Effector memory CD8-positive, alpha-beta T cell (primary cell): ENCODE measurements at places on chromosomes 13 and 19.

DNA sequence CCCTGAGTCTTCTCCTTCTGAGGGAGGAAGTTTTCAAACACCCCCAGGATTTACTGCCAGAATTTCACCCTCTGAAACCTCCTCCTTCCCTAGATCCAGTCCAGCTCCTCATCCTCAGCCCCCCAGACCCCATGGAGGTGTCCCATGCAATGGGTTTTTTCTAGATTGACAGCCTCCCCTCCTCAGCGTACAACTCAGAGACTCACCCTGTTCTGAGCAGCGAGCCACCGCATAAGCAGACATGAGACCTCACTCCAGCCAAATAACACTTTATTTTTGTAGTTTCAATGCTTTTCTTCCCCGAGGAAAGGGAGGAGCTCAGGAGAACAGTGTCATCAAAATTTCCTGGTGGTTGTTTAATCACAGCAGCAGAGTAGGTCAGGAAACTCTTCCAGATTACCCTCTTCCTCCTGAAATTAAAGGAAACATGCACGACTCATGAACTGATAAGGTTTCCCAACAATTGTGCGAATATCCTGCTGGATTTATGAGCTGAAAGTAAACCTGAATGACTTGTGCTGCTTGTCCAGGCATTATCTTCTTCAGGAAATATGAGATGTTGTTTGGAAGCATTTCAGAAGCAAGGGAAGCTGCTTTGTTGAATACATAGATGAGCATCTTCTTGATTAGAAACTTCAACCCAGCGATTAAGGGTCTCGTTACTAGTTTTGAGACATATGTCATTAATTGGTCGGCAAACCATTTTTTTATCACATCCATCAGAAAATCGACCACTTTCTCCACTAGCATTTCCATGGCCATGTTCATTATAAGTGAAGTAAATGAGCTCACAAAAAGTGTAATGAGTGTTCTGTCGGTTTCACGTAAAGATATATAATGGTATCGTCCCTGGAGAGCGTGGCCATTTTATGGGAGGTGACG is 36.2 kb downstream of the ERICH4 start:
- no peak for DNase-seq

- no peak for DNase-seq
Observed at GRCh38 chr19:32232449-32232848, 113.0 kb upstream of the ZNF507 start.

DNA sequence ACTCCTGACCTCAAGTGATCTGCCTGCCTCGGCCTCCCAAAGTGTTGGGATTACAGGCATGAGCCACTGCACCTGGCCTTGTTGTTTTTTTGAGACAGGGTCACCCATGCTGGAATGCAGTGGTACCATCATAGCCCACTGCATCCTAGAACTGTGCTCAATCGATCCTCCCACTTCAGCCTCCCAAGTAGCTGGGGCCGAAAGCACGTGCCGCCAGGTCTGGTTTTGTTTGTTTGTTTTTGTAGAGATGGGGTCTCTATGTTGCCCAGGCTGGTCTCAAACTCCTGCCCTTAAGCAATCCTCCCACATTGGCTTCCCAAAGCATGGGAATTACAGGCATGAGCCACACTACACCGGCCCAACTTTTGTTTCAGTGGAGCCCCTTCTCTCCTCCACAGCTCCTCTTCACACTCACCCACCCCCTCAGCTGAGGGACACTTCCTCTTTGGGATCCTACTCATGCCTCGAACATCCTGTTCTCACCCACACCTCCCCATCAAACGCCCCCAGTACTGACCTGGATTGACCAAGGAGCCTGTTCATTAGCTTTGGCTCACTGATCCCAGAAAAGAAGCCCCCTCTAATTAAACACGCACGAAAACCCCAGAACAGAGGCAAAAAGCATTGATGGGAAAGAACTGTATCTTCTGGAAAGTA is 12.8 kb upstream of the CERS4 start:
- no peak for DNase-seq

DNA sequence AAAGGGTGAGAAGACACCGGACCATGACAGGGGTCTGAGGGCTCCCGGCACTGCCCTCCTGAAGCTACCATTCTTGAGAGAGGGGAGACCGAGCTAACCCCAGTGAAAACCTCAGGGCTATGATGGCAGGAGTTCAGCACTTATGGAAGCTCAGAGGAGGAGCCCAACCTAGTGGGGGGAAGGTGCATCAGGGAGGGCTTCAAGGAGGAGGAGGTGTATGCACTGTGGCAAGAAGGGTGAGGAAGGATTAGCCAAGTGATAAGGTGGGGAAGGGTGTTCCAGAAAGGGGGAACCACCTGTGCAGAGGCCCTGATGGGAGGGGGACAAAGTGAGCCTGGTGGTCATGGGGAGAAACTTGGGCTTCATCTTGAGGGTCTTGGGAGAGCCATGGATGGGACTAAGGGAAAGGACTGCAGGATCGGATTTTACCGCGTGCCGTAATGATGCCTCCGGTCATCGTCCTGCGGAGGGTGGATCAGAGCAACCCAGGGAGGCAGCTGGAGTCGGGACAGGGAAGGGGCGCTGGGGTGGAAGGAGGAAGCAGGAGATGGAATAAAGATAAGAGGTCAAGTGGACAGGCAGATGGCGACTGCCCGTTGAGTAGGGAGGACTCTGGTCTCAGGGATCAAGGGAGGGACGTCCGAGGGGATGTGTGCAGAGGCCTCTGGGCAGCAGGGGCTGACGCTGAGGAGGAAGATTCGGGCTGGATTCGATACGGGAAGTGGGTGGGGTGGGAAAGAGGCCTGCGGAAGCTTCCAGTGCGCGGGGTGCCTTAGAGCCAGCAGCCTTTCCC is 13.3 kb upstream of the PSMD8 start:
- DNase-seq: no peak

GRCh38 chr13:114309086-114309485 is 5.2 kb upstream of the CHAMP1 start:
- no peak for DNase-seq
